Smooth muscle cell of the umbilical artery (primary cell): ENCODE measurements at places on chromosomes 11 and 22. TPM values are rescaled to one million over a fixed set of nuclear protein-coding genes. Genes with fewer than 3 reads are reported as not detected.

Gene EMID1
- total RNA-seq = not detected in 2 replicates

Gene CDKN1C
- total RNA-seq = 4.8 and 12.5 TPM in 2 replicates

Gene OR4X2
- not detected in 2 replicates for total RNA-seq

Gene ANO9
- not detected in 2 replicates for total RNA-seq

Gene SAA4
- total RNA-seq = not detected in 2 replicates

Gene USP2
- 0.88 TPM in 1 of 2 replicates, not detected in the other for total RNA-seq

Gene TRIM29
- total RNA-seq = 0.51 and 3.3 TPM in 2 replicates

Gene SLC37A2
- total RNA-seq = 0.30 and 0.88 TPM in 2 replicates

Gene USP35
- 10.1 and 17.9 TPM in 2 replicates for total RNA-seq
